ENCODE measurements at places on chromosomes 3 and 15.

DNA sequence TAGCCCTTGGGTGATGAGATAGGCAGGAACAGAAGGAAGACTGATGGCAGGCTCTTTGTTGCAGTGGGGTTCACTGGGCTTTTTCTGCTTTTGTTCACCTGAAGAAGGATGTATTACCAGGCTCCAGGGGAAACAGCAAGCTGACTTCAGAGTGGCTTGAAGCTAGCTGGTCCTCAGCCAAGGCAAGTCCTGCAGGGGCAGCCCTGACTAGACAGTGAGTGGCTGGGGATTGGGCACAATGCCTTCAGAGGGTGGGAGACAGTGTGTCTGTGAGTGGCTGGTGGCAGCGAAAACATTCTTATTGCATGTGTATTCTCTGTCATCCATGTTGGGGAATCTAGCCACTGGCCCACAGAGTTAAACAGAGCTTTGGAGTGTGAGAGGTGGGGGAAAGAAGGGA, 2.3 kb upstream of the TEX264 start:
- no peak for DNase-seq

GRCh38 chr3:64901522-64901885, 213.7 kb upstream of the ADAMTS9 start:
- DNase-seq: no peak

GRCh38 chr3:152229692-152230091, 39.0 kb upstream of the MBNL1 start:
- DNase-seq: no peak

- DNase-seq: no peak
Measured at GRCh38 chr15:56249092-56249491, 5.4 kb upstream of the RFX7 start.
